Renal cortex interstitium (tissue), 15 donors: ENCODE measurements at places on chromosomes 4 and X.

DNA sequence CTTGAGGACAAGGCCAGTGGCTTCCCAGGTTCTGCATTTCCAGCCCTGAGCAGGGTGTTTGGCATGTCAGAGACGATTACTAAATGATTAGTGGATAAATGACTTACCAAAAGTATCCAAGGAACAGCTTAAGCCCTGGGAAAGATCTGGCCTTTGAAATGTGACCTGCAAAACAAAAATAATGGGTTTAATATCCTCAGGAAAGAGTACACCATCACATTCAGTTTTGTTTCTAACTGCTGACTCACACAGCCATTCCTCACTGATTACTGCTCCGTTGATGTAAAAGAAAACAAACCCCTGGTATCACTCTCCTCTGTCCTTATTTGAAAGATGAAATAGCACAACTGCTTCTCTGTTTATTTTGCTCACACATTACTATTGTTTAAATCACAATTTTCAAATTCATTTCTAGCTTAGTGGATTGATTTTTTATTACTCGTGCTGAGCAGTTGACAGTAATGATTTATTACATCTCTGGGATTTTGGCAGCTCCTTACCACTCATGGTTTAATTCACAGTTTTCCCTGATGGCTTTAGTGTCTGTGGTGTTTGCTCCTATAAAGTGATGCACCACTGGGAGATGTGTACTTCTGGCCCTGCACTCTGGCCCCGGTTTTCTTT lies 117.0 kb downstream of the CBLL2 start:
- no peak for DNase-seq

DNA sequence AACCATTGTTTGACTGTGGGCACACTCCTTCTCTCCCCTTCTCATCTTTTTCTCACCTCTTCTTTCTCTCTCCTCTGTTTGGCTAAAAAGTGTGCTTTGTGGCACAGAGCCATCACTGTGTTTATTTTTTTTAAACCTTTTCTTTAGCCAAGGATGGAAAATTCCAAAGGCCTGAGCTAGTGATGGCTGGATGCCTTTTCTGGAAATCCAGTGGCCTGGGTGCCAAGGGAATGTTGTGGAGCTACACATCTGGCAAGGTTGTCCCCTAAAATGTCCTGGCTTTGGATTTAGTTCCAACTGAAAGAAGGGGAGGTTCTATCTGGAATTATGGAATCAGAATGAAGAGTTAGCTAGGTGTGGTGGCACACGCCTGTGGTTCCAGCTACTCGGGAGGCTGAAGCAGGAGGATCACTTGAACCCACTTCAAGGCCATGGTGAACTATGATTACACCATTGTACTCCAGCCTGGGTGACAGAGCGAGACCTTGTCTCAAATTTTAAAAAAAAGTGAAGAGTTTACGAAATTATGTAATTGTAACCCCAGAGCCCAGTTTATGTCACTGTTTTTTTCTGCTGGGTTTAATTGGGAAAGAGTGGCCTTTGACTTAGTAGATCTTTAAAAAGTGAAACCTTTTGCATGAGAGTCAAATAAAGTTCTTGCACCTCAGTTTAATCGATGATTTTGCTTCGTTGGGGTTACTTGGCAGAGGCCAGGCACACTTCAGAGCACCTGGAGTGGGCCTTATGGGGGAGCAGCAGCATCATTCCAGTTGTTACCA lies 17.7 kb downstream of the DOCK11 start:
- DNase-seq = no peak

DNA sequence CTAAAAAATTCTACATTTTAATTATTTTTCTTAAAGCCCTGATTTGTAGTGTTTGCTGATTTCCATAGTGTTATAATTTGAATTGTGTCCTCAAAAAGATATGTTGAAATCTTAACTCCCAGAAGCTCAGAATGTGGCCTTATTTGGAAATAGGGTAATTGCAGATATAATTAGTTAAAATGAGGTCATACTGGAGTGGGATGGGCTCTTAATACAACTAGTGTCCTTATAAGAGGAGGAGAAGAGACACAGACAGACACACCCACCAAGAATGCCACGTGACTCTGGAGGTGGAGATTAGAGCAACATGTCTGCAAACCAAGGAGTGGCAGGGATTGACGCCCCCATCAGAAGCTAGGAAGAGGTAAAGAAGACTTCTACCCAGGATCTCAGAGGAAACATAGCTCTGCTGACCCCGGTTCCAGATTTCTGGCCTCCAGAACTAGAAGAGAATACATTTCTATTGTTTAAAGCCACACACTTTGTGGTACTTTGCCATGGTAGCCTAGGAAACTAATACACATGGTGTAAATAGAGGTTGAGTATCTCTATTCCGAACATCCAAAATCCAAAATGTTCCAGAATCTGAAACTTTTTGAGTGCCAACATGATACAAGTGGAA lies 70.5 kb upstream of the IRF2 start:
- DNase-seq = no peak

GRCh38 chr4:26877406-26877805 lies 16.8 kb downstream of the STIM2 start:
- DNase-seq = no peak

- no peak for DNase-seq
These were observed 52.6 kb downstream of the SGMS2 start for GRCh38 chr4:107877361-107877760.

- peak; percentile 28 for DNase-seq
These were observed 15.3 kb downstream of the SEPSECS start for GRCh38 chr4:25144870-25145481.

DNA sequence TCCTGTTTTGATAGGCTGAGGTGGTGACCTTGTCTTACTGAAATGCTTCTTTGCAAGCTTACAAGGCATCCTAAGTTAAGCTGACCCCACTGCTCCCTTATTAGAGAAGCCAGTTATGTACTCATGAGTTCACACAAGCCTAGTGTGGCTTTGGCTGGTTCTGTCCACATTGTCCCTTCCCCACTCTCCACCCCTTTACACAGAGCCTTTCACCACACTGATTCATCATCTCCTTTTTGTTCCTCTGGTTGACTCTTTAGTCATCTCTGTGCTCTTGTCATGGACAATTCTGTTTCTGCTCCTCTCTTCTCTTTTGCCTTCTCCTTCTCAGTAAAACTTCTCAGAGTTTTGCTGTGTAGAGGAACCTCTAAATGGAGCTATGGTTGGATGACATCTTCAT lies 4.9 kb downstream of the CHRNA9 start:
- no peak for DNase-seq

DNA sequence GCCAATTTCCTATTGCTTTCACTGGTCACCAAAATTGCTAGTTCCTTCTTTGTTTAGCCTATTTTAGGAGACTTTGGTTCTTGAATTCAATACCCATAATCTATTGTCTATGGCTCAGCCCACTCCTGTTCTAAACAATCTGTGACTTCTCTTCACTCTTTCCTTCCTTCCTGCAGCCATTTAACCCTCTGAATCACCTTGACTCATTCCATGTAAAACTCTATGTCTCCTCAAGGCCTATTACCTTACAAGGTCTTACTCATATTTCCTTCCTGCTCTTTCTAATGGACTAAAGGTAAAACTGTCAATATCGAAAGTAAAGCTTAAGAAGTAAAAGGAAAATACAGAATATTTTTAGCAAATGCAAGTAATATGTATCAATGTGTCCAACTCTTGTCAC lies 301.6 kb downstream of the ARHGAP24 start:
- no peak for DNase-seq

DNA sequence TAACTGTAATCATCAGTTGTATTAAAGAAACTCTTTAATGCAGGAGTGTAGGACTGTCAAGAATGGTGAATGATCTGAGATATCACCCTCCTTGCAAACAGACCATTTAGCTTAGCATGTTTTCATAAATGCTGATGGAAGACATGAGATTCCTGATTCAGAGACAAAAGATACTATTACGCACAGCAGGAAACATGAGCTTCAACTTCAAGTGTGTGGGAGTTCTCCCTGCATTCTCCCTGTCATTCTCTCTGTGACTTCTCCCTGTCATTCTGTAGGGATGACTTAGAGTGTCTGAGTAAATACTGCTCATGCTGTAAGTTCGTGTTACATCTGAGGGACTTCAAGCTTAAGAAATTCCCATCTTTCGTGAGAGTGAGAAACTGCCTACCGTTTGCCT lies 866.0 kb upstream of the PRKX start:
- no peak for DNase-seq

GRCh38 chr4:24453951-24454350 lies 130.4 kb downstream of the DHX15 start:
- DNase-seq = no peak

DNA sequence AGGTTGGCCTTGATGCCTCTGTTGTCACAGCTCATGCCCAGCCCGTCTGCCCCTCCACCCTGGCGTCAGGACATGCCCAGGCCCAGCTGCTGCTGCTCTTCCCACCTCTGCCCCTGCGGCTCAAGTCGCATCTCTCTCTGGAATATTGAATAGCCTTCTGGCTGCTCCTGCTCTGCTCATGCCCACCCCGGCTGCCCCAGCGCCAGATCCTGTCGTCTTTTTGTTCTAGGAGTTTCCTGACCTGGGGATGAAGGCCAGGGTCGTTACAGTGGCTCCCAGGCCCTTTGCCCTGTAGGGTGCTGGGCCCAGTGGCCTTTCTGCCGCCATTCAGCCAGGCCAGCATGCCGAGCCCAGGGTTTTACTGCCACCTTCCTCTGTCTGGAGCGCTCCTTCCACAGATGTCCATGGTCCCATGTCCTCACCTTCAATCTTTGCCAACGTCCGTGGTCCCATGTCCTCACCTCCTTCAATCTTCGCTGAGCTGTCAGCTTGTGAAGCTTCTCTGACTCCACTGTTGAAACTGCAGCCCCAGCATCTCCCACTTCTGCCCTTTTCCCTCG lies 9.7 kb downstream of the MAEA start:
- no peak for DNase-seq

GRCh38 chr4:11428231-11428898 lies at the start of gene HS3ST1:
TSS of gene HS3ST1 (minus strand) at chr4:11428894. CDS start at chr4:11400005, 28,889 bp downstream.
- DNase-seq = no peak

DNA sequence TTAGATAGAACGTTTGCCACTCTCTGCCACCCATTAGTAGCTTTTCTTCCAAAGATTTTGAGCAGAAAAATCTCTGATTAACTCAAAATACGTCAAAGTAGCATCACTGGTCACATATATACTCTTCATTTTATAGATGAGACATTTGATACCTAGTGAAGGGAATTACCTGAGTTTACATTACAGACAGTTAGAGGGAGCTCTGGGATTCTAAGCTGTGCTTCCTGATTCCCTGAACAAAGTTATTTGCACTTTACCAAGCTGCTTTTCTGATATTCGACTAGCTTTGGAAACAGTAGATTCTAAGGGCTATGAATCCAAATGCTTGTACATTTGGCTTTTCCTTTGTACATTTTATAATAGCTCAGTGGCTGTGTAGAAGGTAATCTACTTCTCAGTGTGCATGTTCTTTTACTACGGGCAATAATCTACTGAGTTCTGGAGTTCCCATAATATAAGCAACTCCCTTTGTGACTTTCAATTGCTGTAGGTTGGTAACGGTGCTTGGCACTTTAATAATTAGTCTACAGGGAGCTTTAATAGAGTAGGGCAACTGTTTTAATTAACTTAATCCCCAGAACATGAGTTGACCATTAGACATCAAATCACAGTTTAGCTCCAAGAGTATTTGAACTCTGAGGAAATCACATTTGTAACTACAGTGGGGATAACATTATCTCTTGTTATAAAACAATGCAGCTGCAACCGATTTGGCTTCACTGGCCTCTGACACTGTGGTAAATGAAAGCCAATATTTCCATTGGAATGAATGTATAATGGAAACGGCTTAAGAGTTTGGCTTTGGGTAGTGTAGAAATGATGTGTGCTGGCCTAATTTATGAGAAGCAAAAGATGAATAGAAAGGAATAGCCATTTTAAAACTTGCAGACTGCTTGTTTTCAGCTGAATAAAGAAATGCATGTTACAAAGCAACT lies 1602.4 kb downstream of the STIM2 start:
- no peak for DNase-seq

DNA sequence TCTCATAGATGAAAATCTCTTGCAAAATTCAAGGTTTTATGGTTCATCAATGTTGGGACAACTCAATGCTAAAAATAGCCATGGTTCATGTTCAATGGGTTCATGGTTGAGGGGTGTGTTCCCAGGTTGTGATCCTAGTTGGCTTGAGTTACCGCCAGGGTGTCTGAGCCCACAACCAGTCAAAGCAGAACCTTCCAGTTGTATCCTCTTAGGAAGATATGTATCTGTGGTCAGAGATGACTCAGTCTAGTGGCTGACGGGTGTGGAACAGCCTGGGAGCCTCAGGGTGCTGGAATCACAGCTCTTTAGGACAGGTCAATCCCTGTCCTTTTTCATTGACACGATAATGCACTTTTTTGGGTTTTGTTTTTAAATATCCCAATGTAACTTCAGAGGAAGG lies 192.3 kb upstream of the NR3C2 start:
- no peak for DNase-seq

GRCh38 chr4:159925770-159926169 lies 822.9 kb downstream of the RAPGEF2 start:
- DNase-seq = no peak

GRCh38 chr4:56871371-56871866 lies 36.3 kb upstream of the REST start:
- no peak for DNase-seq

- DNase-seq = no peak
These were observed 180.4 kb upstream of the RASGEF1B start for GRCh38 chr4:81652069-81652478.

GRCh38 chr4:86130160-86130933 lies 229.5 kb downstream of the MAPK10 start:
- no peak for DNase-seq

- DNase-seq = no peak
These were observed 118.7 kb downstream of the FHIP1A start for GRCh38 chr4:151527699-151528098.

DNA sequence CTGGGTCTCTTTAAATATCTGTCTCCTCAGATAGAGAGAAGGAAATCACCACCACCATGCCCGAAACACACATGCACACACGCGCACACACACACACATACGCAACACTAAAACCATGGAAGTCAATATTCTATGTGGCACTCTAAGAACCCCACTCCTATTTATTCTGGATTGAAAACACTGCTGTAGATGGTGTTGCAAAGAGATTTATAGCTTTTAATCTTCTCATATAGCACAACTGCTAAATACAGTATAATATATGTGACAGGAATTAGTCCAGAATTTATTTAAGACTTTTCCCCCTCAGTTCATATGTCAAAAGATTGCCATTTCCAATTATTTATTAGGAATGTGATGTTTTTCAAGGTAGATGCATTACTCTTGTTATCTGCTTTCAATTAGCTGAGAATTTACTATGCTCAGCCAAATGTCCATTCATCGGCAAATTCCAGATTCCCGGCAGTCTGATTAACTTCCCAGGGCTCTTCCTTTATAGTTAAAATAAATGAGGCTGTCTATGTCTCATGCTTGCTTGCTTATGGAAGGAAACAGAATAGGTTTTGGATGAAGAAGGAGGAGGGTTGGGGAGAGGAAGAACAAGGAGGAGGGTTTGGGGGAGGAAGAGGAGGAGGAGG lies 115.4 kb upstream of the NDP start:
- DNase-seq = no peak
